Hair follicular keratinocyte (primary cell): ENCODE measurements at places on chromosomes 1 and 21. TPM values are rescaled to one million over a fixed set of nuclear protein-coding genes. Genes with fewer than 3 reads are reported as not detected.

WNT2B gene
- 0.30 and 0.78 TPM in 2 replicates for total RNA-seq

CLDN14 gene
- total RNA-seq: not detected in 2 replicates

RORC gene
- total RNA-seq: 0.16 TPM in 1 of 2 replicates, not detected in the other

VASH2 gene
- 0.04 TPM in 1 of 2 replicates, not detected in the other for total RNA-seq

CCDC185 gene
- not detected in 2 replicates for total RNA-seq

ZBTB8A gene
- 4.1 and 4.9 TPM in 2 replicates for total RNA-seq

CYP2J2 gene
- 2.4 and 3.5 TPM in 2 replicates for total RNA-seq

IQCC gene
- 0.94 and 4.3 TPM in 2 replicates for total RNA-seq

KPRP gene
- total RNA-seq: 0.04 TPM in 1 of 2 replicates, not detected in the other

CCDC27 gene
- not detected in 2 replicates for total RNA-seq
